T-cell (primary cell): ENCODE measurements at places on chromosomes 1 and 21. TPM values are rescaled to one million over a fixed set of nuclear protein-coding genes. Genes with fewer than 3 reads are reported as not detected.

GRCh38 chr21:43578677-43579303, 80.5 kb downstream of the HSF2BP start:
- H3K36me3 ChIP-seq = no peaks in the 10 kb centered on the region
- H3K4me1 ChIP-seq = no peaks in the 10 kb centered on the region
- no peak overlapping the region for H3K27ac ChIP-seq
- no peak overlapping the region for H3K4me3 ChIP-seq

GRCh38 chr1:3495776-3496745, 41.6 kb downstream of the ARHGEF16 start:
- H3K27ac ChIP-seq = no peak overlapping the region
- no peak overlapping the region for H3K4me3 ChIP-seq
- DNase-seq = no peak
- H3K27me3 ChIP-seq = no peaks in the 10 kb centered on the region

DNA sequence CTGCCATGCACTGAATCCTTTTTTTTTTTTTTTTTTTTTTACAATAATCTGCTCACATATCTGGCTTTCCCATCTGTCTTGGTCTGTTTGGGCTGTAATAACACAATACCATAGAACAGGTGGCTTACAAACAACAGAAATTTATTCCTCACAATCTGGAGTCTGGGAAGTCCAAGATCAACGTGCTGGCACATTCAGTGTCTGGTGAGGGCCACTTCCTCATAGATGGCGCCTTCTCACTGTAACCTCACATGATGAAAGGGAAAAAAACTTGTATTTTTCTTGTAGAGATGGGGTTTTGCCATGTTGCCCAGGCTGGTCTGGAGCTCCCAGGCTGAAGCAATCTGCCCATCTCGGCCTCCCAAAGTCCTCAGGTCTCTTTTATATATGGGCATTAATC, 13.0 kb upstream of the PARP1 start:
- H3K27me3 ChIP-seq = no peaks in the 10 kb centered on the region
- H3K4me1 ChIP-seq = peaks cover 12% of the 10 kb centered on the region
- no peaks in the 10 kb centered on the region for H3K36me3 ChIP-seq
- no peak overlapping the region for H3K4me3 ChIP-seq
- no peak overlapping the region for H3K27ac ChIP-seq

DNA sequence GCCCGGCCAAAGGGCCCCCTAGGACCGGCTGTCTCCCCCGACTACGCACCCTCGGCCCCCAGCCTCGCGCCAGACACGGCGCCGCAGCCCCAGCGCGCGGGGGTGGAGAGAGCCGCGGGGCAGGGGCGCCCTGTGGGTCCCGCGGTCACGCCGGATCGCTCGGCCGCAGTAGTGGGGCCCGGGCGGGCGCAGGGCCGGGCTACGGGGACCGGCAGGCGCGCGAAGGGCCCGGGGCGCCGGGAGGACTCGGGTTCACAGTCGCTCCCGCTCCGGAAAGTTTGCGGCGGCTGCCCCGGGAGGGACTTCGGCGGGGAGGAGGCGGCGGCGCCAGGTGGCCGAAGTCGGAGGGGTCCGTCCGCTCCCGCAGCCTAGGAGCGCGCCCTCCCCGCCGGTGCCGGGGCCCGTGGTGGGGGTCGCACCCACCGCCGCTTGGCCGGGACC, 7.1 kb upstream of the ZNF669 start:
- peaks cover 6% of the 10 kb centered on the region for H3K4me1 ChIP-seq
- DNase-seq = no peak
- no peaks in the 10 kb centered on the region for H3K36me3 ChIP-seq
- H3K27me3 ChIP-seq = peaks cover 62% of the 10 kb centered on the region
- H3K27ac ChIP-seq = no peak overlapping the region
- H3K4me3 ChIP-seq = peak overlapping the region; percentile 79

The TPRG1L gene
- total RNA-seq = 48.5 TPM
